Suprapubic skin (tissue), 4 donors: ENCODE measurements at places on chromosomes 1 and 21. TPM values are rescaled to one million over a fixed set of nuclear protein-coding genes. Genes with fewer than 3 reads are reported as not detected.

The RAVER2 gene
- total RNA-seq: 14.0 TPM

The PPFIA4 gene
- total RNA-seq: 0.26 TPM

The TMEM81 gene
- total RNA-seq: 3.3 TPM

The PUSL1 gene
- 56.4 TPM for total RNA-seq

- no peaks in the 10 kb centered on the region for H3K27me3 ChIP-seq
- peak overlapping the region; percentile 78 for H3K27ac ChIP-seq
- no peaks in the 10 kb centered on the region for H3K36me3 ChIP-seq
Measured at GRCh38 chr1:61226791-61227567, 144.6 kb downstream of the NFIA start.

DNA sequence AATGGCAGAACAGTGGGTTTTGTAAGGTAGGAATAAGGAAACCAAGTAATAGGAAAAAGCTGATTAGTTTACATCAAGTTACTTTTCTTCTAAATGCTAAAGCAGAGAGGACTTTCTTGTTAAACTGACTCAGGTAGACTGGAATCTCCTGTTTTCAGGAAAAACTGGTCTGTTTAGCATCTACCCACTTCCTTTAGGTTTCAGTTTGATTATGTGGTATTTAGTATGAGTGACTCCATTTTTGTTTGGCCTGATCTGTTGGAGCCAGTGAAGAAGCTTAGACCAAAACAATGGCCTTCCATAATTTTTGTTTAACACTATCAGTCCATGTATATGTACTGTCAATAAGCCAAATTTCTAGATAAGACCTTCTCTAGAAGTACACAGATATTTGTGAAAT lies 88.4 kb downstream of the EPB41 start:
- no peak for DNase-seq
- H3K4me1 ChIP-seq: no peaks in the 10 kb centered on the region
- H3K27me3 ChIP-seq: no peaks in the 10 kb centered on the region
